ENCODE measurements at places on chromosomes 3 and 15.

DNA sequence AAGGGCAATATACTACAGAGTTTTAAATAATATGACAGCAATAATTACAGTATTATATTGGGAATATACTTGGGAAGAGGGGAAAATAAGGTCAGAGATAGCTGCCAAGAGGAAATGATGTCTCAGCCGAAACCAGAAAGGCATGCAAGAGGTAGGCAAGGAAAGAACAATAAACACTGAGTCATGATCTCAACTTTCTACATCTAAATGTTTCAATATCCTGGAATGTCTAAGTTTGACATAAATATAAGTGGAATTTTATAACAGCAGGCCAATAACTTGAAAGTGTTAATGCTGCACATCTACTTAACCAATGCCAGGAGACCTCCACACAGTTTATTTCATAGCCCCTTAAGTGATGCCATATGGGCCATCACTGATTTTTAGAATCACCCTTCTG, 99.8 kb upstream of the CPNE4 start:
- no peak for DNase-seq

GRCh38 chr3:76505202-76505845, 534.6 kb upstream of the ROBO2 start:
- no peak for DNase-seq

GRCh38 chr15:40618906-40619305, 24.9 kb downstream of the KNL1 start:
- DNase-seq = no peak

GRCh38 chr3:42339321-42339720, 71.1 kb downstream of the LYZL4 start:
- no peak for DNase-seq

GRCh38 chr3:145519398-145520047, 641.5 kb downstream of the PLOD2 start:
- no peak for DNase-seq
